Muscle of arm (tissue), 14 donors: ENCODE measurements at places on chromosomes 6 and 20.

DNA sequence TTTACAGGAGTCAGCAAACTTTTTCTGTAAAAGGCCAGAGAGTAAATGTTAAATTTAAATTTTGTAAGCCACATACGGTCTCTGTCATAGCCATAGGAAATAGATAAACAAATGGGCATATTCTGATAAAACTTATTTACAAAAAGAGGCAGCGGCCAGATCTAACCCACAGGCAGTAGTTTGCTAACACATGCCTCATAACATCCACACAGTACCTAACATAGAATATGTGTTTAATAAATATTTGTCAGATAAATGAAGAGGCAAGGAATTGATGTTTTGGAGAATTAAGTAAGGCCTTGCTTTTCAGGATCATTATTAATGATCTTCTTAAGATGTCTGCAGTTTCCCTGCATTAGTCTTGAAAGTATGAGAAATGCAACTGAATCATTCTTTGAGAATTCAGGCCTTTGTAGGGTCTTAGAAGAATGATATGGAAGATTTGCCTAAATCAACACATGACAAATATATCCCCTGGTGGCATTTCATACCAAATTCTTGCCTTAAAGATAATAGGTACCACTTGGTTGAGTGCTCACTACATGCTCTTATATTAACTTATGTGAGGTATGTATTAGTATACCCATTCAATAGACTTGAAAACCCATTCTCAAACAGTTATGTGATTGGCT, 39.3 kb upstream of the TRAM2 start:
- no peak for DNase-seq

GRCh38 chr6:32854376-32855178, 585 bp downstream of the PSMB9 start:
- peak; percentile 52 for DNase-seq

- DNase-seq, result no peak
These were observed 162.8 kb upstream of the RSPO3 start for GRCh38 chr6:126955621-126956020.

- no peak for DNase-seq
These were observed 26.0 kb upstream of the ADIG start for GRCh38 chr20:38554986-38555385.

- DNase-seq, result no peak
These were observed 2.6 kb downstream of the RPS10 start for GRCh38 chr6:34423254-34423653.

DNA sequence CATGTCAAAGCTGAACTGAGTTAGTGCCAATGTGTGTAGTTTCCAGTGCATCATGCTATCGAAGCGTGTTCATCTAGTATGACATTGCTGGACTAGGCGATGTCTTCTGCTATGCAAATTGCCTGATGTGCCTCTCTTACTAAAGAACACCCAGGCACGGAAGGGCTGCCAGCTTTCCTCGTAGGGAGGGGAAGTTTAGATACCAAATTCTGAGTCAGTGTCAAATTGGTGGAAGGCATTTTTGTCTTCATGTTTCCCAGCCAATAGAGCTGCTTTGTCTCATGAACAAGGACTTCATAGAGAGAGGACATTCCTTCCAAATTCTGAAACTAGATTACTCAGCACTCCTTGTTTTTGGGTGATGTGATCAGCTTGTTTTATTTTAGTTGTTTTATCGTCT, 320.1 kb downstream of the BTBD3 start:
- DNase-seq, result peak; percentile 22

DNA sequence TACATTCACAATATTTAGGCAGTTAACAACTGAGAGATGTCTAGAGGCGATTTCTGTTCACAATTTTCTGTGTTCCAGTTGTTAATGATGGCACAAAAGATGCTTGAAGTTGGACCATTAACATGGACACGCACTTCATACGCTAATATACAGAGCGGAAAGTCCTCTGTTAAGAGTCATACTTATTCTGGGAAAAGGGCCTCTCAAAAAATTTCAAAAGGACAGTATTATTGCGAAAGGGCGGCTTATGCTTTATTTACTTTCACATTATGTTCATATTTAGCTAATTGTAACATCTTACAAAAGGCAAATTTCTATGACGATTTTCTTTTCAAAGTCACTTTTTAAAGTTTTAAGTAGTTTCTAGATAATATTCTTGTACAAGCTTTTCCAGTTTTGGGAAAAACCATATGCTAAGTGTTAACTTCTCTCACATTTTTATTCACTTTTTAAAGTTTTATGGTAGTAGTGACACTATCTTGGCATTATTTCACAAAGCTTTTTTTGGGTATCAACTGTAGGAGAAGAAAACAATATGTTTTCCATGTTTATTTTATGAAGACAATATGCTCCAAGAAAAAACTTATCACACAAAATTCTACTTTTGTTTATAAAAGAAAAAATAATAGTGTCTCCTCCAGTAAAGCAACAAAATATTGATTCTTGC, 62.3 kb downstream of the MAP7 start:
- DNase-seq, result no peak

- no peak for DNase-seq
These were observed 503.6 kb downstream of the PTPRT start for GRCh38 chr20:42686057-42686456.

DNA sequence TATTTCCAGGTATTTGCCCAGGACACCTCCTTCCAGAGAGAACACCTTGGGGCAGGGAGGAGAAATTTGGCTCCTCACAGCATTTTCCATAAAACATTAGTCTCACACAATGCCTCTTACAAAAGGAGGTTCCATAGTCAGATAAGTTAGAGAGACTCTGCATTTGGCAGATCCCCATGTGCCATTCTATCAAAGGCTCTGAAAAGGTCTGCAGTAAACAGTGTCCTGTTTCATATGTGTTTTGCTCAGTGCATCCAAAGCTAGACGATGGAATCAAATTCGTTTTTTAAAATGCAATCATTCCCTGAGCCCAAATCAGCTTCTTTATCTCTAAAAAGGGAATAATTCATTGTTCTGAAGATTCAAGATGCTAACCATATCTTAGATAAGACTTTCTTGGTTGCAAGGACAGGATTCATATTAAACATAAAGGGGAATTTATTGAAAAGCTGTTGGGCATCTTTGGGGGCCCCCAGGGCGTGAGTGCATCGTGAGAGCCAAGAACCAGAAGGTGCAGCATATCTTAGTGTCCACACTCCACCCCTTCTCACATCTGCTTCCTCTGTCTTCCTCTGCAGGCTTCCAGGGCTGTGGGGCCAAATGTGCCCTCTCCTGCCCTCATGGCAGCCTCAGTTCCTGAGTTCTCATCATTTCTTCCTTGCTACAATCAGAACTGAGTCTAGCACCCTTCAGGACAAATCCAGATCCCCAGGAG, 41.4 kb upstream of the MLN start:
- no peak for DNase-seq

DNA sequence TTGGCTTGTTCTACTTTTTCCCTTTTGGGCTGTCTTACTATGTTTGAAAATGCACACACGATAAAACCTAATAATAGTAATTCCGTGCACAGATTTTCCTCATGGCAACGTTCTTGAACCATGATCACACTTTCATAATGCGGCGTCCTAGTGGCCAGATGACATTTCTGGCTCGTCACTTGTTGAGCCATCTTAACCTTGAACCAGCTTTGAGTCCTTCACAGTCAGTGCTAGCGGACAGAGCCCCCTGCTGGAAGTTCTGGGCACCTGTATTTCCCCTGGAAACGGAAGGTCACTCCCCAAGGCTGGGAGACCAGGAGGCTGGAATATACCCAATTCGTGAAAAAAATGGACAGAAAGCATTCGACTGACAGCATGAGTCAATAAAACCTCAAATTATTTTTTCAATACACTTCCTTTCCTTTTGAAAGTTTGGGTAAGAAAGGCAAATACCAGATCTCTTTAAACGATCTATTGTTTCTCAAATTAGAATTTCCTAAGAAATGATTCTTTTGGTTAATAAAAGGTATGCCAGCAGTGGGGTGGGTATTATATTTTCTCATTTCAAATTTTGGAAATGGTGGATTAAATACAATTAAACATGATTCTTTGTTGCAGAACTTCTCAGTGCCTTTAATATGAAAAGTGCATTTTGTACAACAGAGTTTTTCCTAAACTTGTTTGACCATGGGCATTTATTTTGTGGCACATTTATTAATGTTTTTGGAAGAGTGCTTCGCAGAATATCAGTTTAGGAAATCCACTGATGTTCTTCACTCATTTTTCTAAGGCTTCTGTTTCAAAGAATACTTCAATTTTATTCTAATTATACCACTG, 542.3 kb downstream of the QKI start:
- DNase-seq, result no peak

- no peak for DNase-seq
These were observed 36.2 kb upstream of the RGS17 start for GRCh38 chr6:153167061-153167891.

- no peak for DNase-seq
These were observed 468 bp upstream of the CMTR1 start for GRCh38 chr6:37432590-37432915.

GRCh38 chr20:36314734-36315544, 8.8 kb downstream of the DLGAP4 start:
- no peak for DNase-seq

DNA sequence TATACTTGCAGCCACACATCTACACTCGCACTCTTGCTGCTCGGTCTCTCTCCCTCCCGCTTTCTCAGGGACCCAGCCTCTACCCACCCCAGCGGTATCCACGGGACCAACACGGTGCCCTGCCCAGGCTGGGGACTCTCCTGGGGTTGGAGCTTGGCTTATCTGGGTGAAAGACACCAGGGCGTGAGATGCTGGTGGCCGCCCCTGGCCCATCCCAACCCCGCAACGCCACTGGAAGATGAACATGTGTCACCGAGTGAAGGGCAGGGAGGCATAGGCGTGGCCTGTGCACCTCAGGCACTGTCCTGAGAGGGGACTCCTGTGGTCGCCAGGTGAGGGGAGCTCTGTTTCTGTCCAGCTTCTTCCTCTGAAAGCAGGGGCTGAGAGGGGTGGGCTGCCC, 47.4 kb downstream of the NINL start:
- no peak for DNase-seq

DNA sequence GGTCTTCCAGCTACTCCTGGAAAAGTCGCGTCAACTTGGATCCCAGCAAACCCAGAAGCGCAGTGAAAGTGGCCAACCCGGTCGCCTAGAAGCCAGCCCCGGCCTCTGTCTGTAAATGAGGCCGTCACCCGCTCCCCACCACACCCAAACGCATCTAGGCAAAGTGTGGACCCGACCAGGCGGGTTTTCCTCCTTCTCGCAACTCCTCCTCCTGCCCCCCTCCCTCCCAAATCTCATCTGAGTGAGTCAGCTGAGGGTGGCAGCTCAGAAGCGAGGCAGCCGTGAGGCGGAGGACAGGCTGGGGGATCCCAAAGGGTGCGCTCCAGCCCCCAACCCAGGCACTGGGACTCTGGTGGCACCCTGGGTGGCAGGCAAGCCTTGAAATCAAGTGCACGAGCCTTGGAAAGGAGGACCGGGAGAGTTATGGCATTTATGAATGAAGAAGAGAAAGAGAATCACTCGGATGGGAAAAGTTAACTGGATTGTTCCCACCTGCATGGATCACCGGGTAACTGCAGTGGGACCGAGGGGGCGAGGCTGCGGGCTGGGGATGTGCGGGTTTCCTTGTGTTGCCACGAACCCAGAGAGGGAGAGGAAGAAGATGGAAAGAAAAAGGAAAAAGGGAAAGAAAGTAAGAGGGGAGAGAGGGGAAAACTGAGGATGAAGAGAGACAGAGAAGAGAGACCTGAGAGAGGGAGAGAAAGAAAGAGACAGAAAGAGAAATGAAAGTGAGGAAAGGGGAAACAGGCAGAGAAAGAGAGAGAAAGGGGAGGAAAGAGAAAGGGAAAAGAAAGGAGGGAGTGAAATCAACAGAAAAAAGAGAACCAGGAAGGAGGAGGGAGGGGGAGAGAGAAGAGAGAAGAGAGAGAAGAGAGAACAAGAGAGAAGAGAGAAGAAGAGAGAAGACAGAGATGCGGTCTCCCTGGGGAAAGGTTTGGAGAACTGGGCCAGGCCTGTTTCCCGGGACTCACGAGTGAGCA, at the start of gene APCDD1L:
Gene APCDD1L (minus strand): TSS at position 167 of the 980 bp plus-strand sequence. CDS start 692 bp downstream, outside the sequence.
- DNase-seq, result no peak

GRCh38 chr6:138973466-138974153, 14.4 kb downstream of the REPS1 start:
- no peak for DNase-seq

GRCh38 chr6:1554141-1554475, 55.6 kb upstream of the FOXC1 start:
- DNase-seq, result no peak

- no peak for DNase-seq
These were observed 182.5 kb downstream of the ATXN1 start for GRCh38 chr6:16578695-16579285.

- no peak for DNase-seq
These were observed 695.0 kb upstream of the GJE1 start for GRCh38 chr6:141437685-141438084.

GRCh38 chr20:57393321-57394120, 2.3 kb downstream of the RBM38 start:
- no peak for DNase-seq

DNA sequence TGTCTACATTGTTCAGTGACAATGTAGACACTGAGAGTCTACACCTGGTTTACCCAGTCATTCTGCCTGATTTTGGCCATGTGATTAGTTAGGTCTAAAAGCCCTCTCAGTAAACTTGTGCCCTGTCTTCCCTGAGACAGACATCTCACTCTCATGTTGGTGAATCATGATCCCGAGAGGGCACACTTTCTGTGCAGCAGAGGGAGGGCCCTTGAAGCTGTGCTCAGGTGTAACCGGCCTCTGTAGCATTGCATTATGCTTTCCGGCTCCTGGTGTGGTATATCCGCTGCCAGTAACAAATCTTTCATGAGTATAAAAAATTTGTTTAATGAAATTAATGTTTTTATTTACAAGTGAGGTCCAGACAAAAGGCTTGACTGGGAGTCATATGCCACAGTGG, 85.0 kb downstream of the RALGAPA2 start:
- no peak for DNase-seq

DNA sequence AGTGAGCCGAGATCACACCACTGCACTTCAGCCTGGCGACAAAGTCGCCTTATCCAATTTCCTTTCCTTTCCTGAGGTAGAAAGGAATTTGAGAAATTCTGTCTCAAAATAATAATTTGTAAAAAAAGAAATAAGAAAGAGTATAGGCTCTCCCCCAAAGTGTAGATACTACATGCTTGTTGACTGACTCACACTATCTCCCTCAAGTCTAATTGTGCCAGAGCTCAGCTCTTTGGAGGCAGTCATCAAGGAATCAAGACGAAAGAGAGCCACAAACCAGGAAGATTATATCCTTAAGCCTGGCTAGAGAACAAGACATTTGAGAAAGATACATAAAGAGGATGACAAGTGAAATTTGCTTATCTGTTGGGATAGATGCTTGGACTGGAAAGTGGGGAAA, 3.7 kb upstream of the FKBPL start:
- no peak for DNase-seq

DNA sequence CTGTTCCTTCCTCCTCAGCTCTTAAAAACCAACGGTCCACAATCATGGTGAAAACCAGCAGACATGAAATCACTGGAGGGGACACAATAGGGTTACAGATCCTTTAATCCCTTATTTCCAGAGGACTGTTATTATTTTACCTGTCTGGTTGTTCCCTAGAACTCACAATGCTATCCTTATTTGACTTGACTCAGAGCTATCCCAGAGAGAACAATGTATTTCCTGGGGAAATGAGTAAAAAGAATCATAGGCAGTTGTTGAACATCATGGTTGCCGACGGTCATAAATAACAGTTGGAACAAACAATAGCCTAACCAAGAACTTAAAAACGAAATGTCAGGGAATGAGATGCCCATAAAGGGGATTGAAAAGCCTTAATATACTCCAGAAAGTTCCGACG, 9.3 kb downstream of the OR2H1 start:
- no peak for DNase-seq
